Foreskin fibroblast (primary cell): ENCODE measurements at places on chromosomes 1 and 21.

GRCh38 chr1:110494522-110495406 lies 24.2 kb downstream of the KCNA10 start:
- no peak for DNase-seq

DNA sequence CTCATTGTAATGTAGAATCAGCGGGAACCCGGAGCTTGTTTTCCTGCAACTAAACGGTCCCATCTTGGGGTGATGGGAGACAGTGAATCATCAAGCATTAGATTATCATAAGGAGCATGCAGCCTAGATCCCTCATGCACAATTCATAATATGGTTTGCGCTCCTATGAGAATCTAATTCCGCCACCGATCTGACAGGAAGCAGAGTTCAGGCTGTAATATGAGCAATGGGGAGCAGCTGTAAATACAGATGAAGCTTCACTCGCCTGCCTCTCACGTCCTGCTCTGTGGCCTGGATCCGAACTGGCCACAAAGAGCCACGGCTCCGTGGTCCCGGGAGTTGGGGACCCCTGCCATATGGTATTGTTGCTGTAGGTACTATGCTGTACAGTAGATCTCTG lies 1.6 kb downstream of the IFI44 start:
- DNase-seq: peak; percentile 59

DNA sequence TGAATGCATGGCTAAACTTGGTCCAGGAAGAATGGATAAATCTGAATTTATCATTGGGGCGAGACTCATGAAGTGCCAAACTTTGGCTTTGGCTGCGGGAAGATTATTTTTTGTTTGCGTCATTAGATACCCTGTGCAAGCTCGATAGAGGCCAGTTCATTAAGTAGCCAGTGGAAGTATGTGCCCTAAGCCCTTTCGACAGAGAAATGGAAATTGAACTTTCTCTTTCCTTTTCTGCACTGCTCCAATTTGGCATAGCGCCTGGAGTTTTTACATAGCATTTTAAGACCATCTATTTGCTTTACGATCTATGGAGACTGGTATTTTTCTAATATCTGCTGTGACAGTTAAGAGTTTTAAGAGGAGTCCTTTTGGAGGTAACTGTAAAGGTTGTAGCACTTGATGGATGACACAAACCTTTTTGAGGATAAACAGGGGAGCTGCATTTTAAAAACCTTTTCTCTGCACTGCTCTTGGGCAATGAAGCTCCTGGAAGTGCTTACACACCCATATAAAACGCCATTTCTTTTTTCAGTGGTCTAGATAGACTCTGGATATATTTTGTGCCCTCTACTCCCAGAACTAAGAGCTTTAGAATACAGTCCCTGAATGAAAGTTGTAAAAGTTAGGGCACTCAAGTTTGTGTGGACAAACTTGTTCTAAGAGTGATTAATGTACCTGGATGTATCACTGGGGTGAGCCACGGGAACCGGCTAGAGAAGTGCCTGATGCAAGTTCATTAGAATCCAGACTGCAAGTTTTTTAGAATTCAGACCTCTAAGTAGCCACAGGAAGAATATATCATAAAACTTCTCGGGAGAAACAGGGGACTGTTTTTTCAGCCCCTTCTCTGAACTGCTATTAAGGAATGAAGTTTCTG lies 41.3 kb upstream of the CFHR3 start:
- DNase-seq: no peak

- no peak for DNase-seq
These were observed 13.7 kb downstream of the MEGF6 start for GRCh38 chr1:3597599-3597964.

DNA sequence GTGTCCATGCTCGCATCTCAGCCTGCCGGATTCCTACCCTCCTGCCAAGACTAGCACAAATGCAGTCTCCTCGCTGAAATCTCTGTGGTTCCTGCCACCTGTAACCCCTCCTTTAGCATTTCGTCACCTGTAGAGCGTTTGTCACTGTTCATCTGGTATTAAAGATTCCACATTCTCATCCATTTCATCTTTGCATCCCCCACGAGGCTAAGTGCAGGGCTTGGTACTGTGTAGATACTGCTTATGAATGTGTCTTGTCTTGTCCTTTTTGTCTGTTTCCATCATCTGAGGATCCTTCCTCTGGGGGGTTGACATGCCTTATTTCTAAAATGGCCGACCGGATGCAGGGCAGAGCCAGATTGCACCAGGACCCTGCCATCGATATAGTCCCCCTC lies 53.7 kb upstream of the DNAJC6 start:
- DNase-seq: no peak

GRCh38 chr1:59561796-59562195 lies 253.0 kb upstream of the HOOK1 start:
- no peak for DNase-seq

DNA sequence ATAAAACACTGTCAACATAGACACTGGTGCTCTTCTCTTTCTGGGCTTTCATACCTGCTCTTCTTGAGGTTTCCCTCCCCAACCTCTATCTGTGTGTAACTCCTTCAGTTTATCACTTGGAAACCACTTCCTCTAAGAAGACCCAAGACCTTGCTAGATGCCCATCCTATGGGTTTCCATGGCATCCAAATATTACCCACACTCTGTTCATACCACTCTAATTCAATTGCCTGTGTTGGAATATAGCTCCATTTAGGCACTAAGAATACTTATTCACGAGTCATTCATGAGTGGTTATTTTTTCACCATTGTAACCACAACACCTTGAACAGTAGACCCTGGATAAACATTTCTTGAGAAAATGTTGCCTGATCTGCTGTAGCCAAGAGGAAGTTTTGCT lies 231.1 kb upstream of the SGIP1 start:
- DNase-seq: no peak

DNA sequence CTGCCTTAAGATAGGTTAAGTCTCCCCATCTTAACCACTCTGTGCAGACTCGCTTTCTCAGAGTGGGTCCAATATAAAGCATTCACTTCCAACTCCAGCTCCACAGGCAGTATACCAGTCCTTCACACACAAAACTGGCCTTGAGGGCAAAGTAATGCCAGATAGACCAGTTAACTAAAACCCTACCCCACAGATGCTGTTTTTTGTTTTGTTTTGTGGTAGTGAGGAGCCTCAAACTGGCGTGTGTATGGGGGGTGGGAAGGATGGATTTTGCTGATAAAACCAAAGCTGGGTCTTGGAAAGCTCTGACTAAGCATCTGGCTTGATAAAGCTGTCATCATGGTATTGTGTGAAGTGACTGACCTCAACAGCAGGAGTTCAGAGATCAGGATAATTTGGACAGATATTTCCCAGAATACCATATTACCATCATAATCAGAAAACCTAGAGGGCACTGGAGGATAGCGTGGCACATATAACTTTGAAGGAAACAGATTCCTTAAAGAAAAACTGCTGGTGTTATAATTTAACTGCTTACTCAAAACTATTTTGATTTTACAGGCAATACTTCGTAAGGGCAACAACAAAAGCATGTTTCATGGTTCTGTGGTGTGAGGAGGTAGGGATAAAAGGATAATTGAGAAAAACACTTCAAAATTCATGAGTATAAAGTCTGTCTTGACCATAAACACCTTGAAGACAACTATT lies 29.6 kb upstream of the CPLANE2 start:
- no peak for DNase-seq

- DNase-seq: no peak
These were observed at the start of gene CCDC185 for GRCh38 chr1:223393275-223394214. CCDC185 (plus strand) TSS chr1:223393415; CDS start chr1:223393476, 61 bp downstream.

DNA sequence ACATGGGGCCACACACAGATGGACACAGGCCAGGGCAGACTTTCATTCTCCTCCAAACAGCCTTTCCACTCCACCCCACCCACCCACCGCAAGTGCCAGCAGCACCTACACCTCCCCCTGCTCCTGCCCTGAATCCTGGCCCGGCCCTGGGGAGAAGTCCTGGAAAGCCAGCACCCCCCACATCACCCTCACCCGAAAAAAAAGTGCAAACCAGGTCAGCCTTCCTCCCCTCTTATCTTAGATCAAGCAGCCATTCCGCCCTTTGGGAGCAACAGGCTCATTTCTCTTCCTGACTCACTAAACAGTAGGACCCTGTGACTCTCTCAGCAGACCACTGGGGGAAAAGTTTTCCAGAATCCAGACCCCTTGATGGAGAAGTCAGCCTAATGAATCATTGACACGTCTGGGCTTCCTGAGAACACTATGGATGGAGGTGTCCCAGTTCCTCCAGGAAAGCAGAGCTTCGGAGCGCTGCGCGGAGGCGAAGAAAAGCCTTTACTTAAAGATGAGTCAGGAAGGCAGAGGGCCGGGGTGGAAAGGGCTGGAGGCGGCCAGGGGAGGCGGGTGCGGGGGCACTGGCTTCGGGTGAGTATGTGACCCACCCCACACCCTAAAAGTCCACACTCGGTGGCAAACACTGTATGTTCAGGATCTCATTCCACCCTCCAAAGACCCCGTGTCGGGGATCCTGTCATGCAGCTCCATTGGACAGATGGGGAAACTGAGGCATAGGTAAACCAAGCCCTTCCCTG lies 588.7 kb downstream of the MATN1 start:
- no peak for DNase-seq

- no peak for DNase-seq
These were observed 516 bp downstream of the PHLDA3 start for GRCh38 chr1:201468501-201468843.

- DNase-seq: no peak
These were observed 20.9 kb downstream of the SLAMF1 start for GRCh38 chr1:160625725-160626498.

GRCh38 chr1:235582130-235582529 lies 67.5 kb downstream of the GNG4 start:
- no peak for DNase-seq

- no peak for DNase-seq
These were observed 26.4 kb downstream of the KRTAP10-1 start for GRCh38 chr21:44513389-44514217.

GRCh38 chr21:44428281-44428960 lies 26.9 kb upstream of the LRRC3 start:
- DNase-seq: no peak

DNA sequence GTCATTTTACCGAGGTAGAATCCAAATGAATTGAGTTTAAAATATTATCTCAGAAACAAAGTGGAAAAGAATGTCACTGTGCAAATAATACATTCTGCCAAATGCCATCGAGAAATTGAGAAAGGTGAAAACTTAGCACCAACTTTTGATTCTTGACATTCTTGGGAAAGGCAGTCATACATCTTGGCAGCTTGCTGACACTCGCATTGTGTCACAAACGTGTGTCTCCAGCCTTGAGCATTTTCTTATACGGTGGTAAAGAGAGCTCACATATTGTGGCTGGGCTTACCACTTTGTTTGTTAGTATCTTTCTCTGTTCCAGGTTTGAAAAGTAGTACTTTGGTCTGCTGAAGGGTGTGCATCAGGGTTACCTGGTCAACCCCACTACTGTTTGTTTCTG lies 1456.1 kb downstream of the BRINP3 start:
- DNase-seq: no peak

GRCh38 chr1:230684146-230684545 lies 29.8 kb downstream of the AGT start:
- no peak for DNase-seq

- no peak for DNase-seq
These were observed 2.5 kb upstream of the NCF2 start for GRCh38 chr1:183592733-183593132.

DNA sequence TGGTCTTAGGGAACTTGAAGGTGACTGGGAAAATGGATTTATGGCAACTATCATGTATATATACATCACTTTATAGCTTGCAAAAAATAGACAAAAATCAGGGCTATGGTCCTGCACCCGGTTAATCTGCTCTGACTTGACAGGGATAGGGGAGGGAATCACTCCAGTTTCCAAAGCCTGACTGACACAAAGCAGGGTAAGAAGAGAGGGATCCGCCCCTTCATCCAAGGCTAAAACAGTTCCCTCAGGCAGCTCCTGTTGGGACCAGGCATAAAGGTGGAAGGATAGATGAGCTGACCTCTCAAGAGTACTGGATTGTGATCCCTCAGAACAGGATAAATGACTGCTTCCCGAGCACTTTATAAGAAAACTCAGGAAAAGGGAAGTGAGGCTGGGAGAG lies 1.4 kb downstream of the PBXIP1 start:
- DNase-seq: no peak

DNA sequence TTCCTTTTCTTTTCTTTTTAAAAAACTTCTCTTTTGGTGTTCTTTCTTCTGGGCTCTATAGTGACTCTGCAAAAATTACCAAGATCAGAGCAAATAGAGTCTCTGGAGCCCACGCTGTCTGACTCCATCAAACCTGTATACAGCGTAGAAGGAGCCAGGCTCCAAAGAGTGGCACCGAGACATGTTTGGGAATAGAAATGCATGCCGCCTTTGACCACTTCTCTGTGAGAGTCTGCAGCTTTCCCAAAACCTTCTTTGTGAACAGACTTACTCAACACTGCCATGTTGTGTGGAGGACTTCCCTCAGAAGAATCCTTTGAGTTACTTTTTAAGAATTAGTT lies 55.3 kb downstream of the GORAB start:
- no peak for DNase-seq

DNA sequence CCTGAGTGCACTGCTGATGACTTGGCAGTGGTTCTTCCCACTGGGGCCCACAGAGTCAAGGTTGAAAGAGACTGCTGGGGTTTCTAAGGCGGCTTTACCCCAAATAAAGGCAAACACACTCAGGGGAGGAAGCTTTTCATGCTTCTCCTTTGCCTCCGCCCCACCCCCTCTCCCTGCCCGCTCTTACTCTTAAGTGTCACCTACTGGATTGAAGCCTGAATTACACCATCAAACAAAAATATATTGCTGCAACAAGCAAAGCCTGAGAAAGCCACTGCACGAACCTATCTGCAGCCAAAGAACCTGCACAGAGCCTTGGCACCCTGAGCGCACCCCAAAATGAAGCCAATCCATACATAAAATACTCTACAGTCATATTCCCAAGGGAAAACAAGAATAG lies 63.1 kb downstream of the PTGFR start:
- DNase-seq: no peak

GRCh38 chr21:41897700-41898099 lies 18.6 kb upstream of the PRDM15 start:
- DNase-seq: no peak

- DNase-seq: peak; percentile 25
These were observed 561.2 kb upstream of the B3GALT2 start for GRCh38 chr1:193747579-193747978.

- peak; percentile 96 for DNase-seq
These were observed 29.9 kb upstream of the CTBS start for GRCh38 chr1:84603941-84604830.

GRCh38 chr21:25708467-25709065 lies 26.1 kb downstream of the ATP5PF start:
- peak; percentile 21 for DNase-seq
